NCI-H1436 treated with DMSO at 0.1 percent for 48 hours (cell line): ENCODE measurements at places on chromosomes 1 and 21.

GRCh38 chr1:201941420-201942128, 4.8 kb downstream of the LMOD1 start:
- no peak for DNase-seq

DNA sequence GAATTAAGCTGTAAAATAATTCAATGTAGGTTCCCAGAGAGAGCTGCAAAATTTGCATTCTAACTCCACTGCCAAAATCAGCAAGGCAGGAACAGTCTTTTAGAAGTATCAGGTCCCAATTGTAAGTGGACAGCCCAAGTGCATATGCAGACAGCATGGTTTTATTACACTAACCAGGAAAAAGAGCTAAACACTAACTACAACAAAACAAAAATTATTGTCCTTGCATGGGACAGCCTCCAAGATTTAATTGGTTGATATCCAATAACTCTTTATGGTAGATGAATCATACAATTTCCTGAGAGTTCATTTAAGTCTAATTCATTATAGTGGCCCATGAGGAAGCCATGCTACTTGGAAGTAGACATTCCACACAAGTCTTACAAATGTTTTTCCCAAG, 154.3 kb upstream of the ZNF648 start:
- no peak for DNase-seq

- no peak for DNase-seq
These were observed 210.6 kb downstream of the KIF26B start for GRCh38 chr1:245365095-245366020.

DNA sequence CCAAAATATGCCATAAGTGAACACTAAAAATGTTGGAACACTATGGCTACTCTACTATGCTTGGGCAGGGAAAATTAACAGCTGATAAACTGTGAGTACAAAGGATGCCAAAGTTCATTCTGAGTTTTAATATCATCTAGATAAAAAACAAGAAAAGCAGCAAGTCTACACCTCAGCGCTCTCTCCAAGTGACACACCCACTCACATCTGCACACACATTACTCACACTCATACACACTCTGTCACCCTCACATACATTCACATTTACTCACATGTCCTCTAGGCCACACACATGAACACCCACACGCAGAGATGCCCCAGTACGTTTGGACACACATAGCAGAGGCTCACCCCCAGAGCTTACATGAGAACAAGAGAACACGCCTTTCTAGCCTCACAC, 87.3 kb upstream of the RAB4A start:
- DNase-seq = no peak

DNA sequence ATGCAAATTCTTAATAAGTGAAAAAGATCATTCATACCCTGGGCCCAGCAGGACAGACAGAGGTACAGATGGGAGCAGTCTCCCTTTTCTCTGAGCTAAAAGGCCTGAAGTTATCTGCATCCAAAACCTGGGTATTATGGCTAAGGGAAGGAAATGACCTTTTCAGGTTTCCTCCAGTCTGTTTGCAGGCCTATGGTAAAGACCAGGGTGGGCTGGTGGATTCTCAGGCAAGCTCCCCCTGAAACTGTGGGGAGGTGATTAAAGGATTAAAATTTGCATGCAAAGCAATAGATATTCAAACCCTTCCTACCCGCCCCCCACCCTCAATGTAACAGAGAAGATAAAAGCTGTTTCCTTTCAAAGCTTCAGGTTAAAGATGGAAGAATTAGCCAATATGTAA, 471.8 kb upstream of the RUNX1 start:
- no peak for DNase-seq

- no peak for DNase-seq
These were observed 199.4 kb upstream of the EDN2 start for GRCh38 chr1:41683681-41684500.

GRCh38 chr1:185351734-185352466, 34.9 kb upstream of the IVNS1ABP start:
- no peak for DNase-seq

- peak; percentile 38 for DNase-seq
These were observed 83.9 kb upstream of the PLPPR4 start for GRCh38 chr1:99180343-99180808.

DNA sequence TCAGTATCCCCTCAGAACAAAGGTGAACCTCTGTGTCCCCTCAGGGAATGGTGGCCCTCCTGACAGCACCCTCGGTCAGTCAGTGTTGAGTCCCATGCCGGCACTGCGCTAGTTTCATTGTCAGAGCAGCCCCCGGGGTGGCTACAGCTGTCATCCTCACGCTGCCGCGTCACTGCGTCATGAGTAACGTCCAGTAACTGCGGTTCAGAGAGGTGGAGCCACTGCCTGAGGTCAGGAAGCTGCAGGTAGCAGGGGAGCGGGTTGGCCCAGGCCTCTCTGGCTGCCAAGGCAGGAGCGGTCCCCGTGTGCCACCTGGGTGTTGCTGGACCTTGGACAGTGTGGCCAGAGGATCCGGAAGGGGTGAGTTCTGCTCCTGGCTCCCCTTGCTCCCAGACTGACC, 20.2 kb upstream of the WNT4 start:
- DNase-seq = no peak

DNA sequence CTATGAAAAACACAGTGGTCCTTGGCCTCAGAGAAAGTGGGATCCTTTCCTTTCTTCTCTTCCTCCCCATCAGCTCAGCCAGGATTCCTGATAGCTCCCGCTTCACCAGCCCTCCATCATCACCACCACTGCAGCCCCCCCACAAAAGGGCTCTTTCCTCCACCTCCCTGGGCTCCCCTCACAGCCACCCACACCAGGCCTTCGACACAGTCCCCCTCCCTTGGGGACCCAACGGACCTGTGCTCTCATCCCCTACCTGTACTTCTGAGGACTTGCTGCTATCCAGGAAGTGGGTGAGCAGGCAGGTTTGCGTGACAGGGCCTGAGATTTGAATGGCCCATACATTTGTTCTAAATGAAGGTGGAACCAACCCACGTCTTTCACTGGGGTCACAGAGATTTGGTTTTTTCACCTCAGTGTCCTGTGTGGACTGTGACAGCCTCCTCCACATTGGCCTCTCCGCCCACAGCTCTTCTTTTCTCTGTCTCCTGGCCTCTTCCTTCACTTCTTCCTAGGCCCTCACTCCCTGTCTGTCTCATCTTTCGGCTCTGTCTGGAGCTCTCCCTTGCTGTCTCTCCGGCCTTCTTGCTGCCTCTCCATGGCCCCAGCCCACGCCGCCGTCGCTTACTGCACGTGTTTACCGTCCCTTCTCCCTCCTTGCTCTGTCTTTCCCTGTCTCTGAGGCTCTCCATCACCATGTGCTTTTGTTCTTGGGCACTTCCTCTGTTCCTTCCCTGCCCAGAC, 238.6 kb downstream of the FOXD2 start:
- DNase-seq = no peak

DNA sequence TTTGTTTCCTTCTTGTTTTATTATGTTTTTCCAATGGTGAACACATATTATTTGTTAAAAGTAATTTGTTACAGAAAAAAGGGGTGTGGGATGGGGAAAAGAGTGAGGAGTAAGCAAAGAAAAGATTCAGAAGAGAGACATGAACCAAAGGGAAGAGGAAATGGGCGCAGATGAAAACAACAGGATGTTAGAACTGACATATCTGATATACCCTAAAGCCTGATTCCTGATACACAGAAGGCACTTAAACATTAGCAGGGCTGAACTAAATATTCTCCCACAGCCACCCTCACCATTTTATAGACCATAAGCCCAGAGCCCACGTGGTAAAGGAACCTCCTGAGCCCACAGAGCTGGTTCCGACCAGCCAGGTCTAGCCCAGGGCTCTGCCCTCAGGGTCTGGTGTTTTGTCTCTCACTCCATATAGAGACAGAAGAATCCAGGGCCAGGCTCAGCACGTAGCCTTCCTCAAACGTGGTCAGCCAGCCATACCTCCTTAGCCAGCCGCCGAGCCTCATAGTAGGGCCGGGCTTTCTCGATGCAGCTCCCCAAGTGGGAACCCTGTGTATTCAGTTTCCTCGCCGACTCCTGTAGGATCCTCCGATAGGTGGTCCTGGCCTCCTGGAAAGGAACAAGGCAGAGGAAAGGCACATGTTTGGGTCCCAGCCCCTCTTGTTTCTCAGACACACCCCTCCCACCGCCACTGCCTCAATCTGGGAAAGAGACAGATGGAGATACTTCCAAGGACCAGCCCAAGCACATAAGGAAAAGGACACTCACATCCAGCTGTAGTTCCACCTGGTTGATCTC, 9.5 kb downstream of the SH3BP5L start:
- no peak for DNase-seq

DNA sequence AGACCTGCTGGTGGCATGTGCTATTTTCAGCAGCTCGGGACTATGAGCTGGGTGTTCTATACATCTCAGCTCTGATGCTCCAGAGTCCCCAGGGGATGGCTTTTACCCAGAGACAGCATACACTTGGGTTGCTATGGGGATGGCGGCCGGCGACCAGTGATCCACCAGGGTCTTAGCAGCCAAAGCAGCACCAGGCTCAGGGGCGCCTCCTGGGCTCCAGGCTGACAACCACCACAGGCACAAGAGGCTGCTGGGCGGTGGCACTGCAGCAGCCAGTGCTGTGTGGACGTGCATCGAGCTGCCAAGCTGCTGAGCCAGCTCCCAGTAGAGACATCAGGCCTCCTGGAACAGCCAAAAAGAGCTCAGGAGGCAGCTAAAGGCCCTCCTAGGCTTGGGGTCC, 37.6 kb upstream of the CLSTN1 start:
- no peak for DNase-seq

- DNase-seq = no peak
These were observed 65.0 kb downstream of the ZSWIM5 start for GRCh38 chr1:45141247-45142003.

DNA sequence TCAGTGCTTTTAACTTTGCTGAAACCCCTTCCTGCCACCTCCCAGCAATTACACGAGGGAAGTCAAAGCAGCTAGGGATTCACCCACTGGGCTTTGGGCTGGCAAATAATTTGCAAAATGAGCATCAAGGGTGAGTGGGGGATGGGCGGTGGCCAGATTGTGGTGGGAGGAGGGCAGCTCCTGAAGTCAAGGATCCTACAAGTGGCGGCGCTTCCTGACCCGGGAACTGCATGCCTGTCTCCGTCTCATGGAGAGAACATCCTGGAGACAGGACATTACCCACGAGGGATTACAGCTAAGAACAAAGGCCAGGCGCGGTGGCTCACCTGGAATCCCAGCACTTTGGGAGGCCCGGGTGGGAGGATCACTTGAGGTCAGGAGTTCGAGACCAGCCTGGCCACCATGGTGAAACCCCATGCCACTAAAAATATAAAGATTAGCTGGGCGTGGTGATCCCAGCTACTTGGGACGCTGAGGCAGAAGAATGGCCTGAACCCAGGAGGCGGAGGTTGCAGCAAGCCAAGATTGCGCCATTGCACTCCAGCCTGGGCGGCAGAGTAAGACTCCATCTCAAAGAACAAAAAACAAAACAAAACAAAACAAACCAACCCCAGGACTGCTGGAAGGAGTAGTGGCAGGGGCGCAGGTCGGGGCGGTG, 12.9 kb downstream of the TTC34 start:
- DNase-seq = no peak

GRCh38 chr1:17282836-17283235, 25.2 kb upstream of the PADI4 start:
- no peak for DNase-seq

GRCh38 chr1:170407138-170407537, 124.8 kb upstream of the GORAB start:
- DNase-seq = no peak

DNA sequence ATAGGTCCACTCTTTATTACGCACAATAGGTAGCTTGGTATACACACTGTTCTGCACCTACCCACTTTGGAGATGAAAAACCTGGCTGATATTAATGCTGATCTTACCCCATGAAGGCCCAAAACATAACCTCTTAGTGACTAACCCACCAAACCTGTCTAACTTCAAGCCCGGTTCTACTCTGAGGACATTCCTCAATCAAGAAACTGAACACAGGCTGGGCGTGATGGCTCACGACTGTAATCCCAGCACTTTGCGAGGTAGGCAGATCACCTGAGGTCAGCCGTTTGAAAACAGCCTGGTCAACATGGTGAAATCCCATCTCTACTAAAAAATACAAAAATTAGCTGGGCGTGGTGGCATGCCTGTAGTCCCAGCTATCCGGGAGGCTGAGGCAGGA, 50.5 kb downstream of the EYA3 start:
- DNase-seq = no peak

- DNase-seq = no peak
These were observed at the start of gene EPS8L3 for GRCh38 chr1:109763646-109764415. Gene EPS8L3 (minus strand): TSS chr1:109763923. CDS start chr1:109761749, 2,174 bp downstream.

DNA sequence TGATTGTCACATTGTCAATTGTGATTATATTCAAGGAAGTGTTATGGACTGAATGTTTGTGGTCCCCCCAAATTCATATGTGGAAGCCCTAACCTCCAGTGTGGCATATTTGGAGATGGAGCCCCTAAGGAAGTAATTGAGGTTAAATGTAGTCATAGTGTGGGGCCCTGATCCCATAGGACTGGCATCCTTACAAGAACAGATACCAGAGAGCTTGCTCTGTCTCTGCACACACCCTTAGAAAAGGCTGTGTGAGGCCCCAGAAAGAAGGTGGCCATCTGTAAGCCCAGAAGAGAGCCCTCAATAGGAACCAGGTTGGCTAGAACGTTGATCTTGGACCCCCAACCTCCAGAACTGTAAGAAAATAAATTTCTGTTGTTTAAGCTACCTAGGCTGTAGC, 28.1 kb downstream of the VANGL1 start:
- no peak for DNase-seq

DNA sequence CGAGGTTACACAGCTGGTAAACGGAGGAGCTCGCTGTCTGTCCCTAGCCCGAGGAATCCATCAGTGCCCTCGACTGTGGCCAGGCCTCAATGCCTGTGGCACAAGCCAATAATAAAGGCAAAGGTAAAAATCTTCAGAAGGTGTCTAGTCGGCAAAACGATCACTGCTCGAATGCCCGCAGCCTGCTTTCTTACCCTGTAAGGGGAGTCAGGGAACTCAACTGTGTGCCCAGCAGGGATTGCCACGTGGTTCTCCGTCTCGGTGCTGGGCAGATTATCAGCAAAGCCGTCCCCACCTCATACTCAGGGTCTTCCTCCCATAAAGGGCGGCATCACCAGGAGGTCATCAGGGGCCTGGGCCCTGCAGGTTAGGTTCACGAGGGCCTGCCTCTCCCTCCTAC, 103.4 kb downstream of the PAX7 start:
- no peak for DNase-seq

DNA sequence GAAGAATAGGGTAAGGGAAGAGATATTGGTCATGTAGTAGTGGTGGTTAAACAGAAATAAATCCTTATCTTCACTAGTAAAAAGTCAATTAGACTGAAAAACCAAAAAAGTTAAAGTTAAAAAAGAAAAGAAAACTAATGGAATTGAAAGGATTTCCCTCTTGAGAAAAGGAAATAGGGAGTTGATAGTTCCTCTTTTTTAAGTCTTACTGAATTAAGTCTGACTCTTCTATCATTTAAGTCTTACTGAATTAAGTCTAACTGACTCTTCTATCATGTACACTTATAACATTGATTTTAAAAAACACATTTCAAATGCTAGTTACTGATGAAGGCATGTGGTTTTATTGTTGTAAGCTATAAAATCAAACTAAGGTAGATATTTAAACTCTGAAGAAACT, 49.5 kb upstream of the TENT5C start:
- DNase-seq = no peak
